ENCODE measurements at places on chromosomes 5 and 9. TPM values are rescaled to one million over a fixed set of nuclear protein-coding genes. Genes with fewer than 3 reads are reported as not detected.
A peak's percentile ranks its signal among the peaks of the same experiment; 100 is the strongest.

GRCh38 chr5:121239951-121240350, 611.7 kb upstream of the FTMT start:
- H3K36me3 ChIP-seq: no peaks in the 10 kb centered on the region
- no peaks in the 10 kb centered on the region for H3K27me3 ChIP-seq
- H3K4me3 ChIP-seq: no peak overlapping the region
- H3K4me1 ChIP-seq: no peaks in the 10 kb centered on the region
- no peak for DNase-seq

DNA sequence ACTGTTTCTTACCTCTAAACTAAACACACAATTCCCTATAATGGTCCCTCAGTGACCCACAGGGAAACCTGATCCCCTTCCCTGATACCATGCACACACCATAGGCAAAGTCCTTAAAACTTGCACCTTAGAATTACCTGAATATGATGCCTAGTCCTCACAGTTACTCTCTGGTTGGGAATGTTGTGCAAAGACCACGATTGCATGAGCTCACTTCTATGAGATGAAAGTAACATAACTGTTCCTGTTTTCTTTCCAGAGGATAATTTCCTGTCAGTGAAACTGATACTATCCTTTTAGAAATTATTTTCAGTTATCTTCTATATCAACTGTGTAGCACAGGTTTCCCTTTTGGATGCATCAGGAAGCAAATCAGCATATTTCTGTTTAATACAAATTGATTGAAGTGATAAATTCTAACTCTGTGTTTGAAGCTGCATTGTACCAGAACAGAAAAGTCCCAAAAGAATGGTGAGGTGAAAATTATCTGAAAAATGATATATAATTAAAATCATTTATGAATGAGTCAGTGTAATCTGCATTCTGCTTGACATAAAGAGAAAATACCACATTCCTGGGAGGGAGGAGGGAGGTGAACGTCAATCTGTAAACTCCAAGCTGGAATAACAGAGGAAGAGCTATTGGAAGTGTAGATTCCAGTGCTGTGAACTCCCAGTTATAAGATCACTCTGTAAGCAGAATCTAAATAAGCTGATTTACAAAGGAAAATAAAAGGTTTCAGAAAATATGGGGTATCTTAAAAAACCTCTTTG, 51.2 kb upstream of the TNFAIP8 start:
- no peaks in the 10 kb centered on the region for H3K27me3 ChIP-seq
- peaks cover 64% of the 10 kb centered on the region for H3K4me1 ChIP-seq
- H3K27ac ChIP-seq: peak overlapping the region; percentile 34

DNA sequence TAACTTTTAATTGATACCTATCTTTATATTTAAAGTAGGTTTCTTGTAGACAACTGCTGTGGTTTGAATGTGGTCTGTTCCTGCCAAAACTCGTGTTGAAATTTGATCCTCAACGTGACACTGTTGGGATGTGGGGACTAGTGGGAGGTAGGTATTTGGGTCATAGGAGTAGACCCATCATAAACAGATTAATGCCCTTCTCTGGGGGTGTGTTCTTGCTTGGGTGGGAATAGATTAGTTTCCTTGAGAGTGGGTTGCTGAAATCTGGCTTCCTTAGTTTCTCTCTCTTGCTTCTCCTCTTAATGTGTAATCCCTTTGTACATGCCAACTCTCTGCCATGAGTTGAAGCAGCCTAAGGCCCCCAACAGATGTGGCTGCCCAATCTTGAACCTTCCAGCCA, 34.6 kb upstream of the IPPK start:
- no peak overlapping the region for H3K27ac ChIP-seq
- no peaks in the 10 kb centered on the region for H3K27me3 ChIP-seq
- H3K4me3 ChIP-seq: no peak overlapping the region
- H3K36me3 ChIP-seq: peaks cover 2% of the 10 kb centered on the region
- DNase-seq: no peak
- no peaks in the 10 kb centered on the region for H3K4me1 ChIP-seq

GRCh38 chr9:117704597-117704996, 394 bp downstream of the TLR4 start:
- no peak for DNase-seq

- H3K4me1 ChIP-seq: peaks cover 3% of the 10 kb centered on the region
- H3K4me3 ChIP-seq: peak overlapping the region; percentile 54
- peak; percentile 68 for DNase-seq
- H3K27me3 ChIP-seq: no peaks in the 10 kb centered on the region
Measured at GRCh38 chr5:120465436-120465961, 1.4 kb downstream of the PRR16 start.

DNA sequence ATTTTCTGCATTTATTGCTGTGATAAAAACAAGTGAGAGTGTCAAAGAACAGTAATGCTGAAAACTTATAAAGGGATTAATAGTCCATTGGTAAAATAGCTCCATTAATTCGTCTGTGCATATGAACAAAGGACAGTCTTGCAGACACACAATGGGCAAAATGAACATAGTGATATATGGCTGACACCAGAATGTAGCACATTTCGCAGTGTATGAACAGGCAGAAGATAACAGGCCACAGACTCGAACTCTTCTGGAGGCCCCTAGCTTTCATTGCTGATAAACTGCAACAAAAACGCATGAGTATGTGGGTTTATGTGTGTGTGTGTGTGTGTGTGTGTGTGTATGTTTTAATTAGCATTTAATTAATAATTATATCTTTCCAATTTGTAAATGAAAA, 354.8 kb downstream of the TAF11L14 start:
- no peaks in the 10 kb centered on the region for H3K36me3 ChIP-seq
- H3K27ac ChIP-seq: no peak overlapping the region
- no peaks in the 10 kb centered on the region for H3K4me1 ChIP-seq
- H3K27me3 ChIP-seq: no peaks in the 10 kb centered on the region
- no peak for DNase-seq
- no peak overlapping the region for H3K4me3 ChIP-seq

DNA sequence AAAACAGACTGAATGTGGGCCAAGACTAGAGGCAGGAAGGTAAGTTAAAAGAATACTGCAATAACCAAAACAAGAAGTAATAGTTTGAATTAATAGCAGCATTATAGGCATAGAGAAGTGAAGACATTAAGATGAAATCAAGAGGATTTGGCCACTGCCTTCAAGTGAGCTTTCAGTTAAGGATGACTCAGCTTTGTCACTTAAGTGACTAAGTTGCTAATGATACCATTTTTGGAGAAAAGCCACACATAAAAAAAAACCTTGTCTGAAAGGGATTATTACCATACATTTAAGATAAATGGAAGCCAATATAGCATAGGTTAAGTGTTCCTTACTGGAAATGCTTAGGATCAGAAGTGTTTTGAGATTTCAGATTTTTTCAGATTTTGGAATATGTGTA, 57.0 kb downstream of the ECPAS start:
- no peaks in the 10 kb centered on the region for H3K4me1 ChIP-seq
- peak overlapping the region; percentile 27 for H3K27ac ChIP-seq
- no peaks in the 10 kb centered on the region for H3K27me3 ChIP-seq
- H3K36me3 ChIP-seq: peaks cover 91% of the 10 kb centered on the region

- no peak for DNase-seq
- H3K27ac ChIP-seq: no peak overlapping the region
- no peaks in the 10 kb centered on the region for H3K27me3 ChIP-seq
Measured at GRCh38 chr9:79292731-79293280, 279.0 kb upstream of the TLE4 start.

DNA sequence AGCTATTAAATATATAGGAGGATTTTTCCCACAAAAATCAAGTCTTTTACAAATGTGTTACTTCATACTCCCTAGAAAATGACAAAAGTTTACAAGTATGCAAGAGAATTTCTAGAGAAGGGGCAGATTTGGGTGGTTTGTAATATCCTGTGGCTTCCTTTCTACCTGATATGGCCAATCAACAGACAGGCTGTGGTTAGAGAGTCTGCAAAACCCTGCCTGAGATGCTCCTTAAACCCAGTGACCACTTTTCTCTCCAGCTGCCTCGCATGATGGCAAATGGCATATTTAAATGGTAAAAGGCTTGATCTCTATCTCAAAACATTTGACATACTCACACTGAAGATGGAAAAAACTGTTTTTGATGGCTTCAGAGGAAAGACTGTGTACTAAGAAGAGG, 550.1 kb upstream of the ZNF462 start:
- H3K4me1 ChIP-seq: no peaks in the 10 kb centered on the region
- no peak overlapping the region for H3K4me3 ChIP-seq
- H3K27me3 ChIP-seq: no peaks in the 10 kb centered on the region

- H3K4me3 ChIP-seq: no peak overlapping the region
- no peaks in the 10 kb centered on the region for H3K36me3 ChIP-seq
- H3K27me3 ChIP-seq: no peaks in the 10 kb centered on the region
- no peak overlapping the region for H3K27ac ChIP-seq
Measured at GRCh38 chr5:122699201-122699600, 75.7 kb upstream of the SNX2 start.

GRCh38 chr5:123671711-123672456, 159.9 kb downstream of the CSNK1G3 start:
- no peaks in the 10 kb centered on the region for H3K27me3 ChIP-seq
- H3K36me3 ChIP-seq: no peaks in the 10 kb centered on the region
- no peaks in the 10 kb centered on the region for H3K4me1 ChIP-seq
- no peak for DNase-seq
- H3K4me3 ChIP-seq: no peak overlapping the region
- no peak overlapping the region for H3K27ac ChIP-seq

HACD4 gene
- 0.02 TPM for total RNA-seq

DNA sequence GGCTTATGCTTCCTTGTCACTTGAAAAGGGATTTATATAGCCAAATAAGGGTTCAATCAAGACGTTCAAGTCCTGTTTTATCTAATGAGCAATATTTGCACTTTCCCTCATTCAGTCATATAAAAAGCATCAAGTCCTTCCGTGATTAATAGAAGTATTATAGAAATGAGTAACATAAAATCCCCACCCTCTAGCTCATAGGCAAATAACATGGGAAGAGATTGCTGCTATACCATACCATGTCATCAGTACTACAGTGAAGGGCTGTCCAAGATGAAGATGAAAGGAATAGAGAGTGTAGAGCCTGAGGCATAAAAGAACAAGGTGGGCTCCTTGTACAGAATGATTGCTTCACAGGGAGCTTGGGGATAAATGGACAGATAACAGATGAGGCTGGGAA, 20.4 kb upstream of the PAPPA start:
- no peaks in the 10 kb centered on the region for H3K27me3 ChIP-seq
- no peak overlapping the region for H3K27ac ChIP-seq
- no peaks in the 10 kb centered on the region for H3K36me3 ChIP-seq
- DNase-seq: no peak
- H3K4me3 ChIP-seq: no peak overlapping the region

DNA sequence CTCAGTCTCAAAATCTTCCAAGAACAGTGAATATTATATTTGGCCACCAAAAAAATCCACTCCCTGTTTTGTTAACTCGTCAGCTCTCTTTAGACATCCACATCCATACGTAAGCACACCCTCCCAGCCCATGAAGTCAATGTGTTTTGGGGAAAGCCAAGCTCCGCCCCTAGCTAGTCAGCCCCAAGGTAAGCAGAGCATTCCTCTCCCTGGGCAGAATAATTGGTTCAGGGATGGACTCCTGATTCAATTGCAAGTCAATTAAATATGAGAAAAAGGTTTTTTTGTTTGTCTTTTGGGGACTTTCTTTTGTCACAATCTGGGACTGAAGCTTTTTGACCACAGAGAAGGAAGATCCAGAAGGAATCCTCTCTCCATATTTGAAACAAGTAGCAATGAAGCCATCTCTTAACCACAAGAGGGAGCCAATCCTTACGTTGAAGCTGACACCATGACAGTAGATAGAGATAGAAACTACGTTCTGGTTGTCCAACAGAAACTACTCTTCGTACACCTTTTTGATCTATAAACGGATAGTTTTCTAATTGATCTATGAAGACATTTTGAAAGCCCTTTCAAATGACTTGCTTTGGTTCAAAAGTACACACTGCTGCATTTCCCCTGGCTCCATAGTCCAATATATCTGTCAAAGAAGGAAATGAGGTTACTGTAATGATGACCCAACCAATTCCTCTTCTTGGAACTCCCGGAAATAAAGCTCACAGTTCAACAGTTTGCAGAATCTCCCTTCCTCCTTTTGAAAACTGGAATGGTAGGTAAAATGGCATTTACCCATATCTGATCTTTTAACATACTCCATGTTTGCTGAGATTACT, 166.4 kb downstream of the TLE1 start:
- no peaks in the 10 kb centered on the region for H3K27me3 ChIP-seq
- no peaks in the 10 kb centered on the region for H3K4me1 ChIP-seq
- no peak for DNase-seq
- no peaks in the 10 kb centered on the region for H3K36me3 ChIP-seq
- no peak overlapping the region for H3K4me3 ChIP-seq

- H3K4me3 ChIP-seq: no peak overlapping the region
- peaks cover 12% of the 10 kb centered on the region for H3K4me1 ChIP-seq
- H3K36me3 ChIP-seq: no peaks in the 10 kb centered on the region
- H3K27me3 ChIP-seq: no peaks in the 10 kb centered on the region
- DNase-seq: no peak
Measured at GRCh38 chr5:58458743-58459145, 1.1 kb downstream of the PLK2 start.

DNA sequence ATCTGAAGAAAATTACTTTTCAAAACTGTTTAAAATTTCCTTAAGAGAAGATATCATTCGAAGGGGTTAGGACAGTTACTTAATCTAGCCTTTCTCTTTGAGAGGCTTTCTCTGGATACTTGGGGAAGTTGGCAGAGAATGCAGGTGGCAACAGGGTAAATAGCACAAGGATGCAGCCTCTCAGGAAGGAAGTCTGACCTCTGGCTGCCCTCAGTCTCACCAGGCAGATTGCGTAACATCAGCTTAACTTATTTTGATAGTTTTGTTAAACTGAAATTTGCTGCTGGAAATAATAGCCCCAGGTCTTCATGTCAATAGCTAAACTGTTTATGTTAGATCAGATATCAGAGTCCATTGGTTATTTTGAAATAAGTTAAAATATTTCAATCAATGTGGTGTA, 20.4 kb downstream of the CCDC192 start:
- no peaks in the 10 kb centered on the region for H3K36me3 ChIP-seq
- no peak overlapping the region for H3K27ac ChIP-seq
- H3K27me3 ChIP-seq: no peaks in the 10 kb centered on the region
- no peak overlapping the region for H3K4me3 ChIP-seq

Data from K562 (cell line).